ENCODE measurements at places on chromosomes 4 and X. TPM values are rescaled to one million over a fixed set of nuclear protein-coding genes. Genes with fewer than 3 reads are reported as not detected.

SPANXA1 gene
- not detected for total RNA-seq

PLAC1 gene
- not detected for total RNA-seq

GUCY1B1 gene
- total RNA-seq: 0.39 TPM

MUC7 gene
- not detected for total RNA-seq

ASIC5 gene
- not detected for total RNA-seq

XKRX gene
- total RNA-seq: 0.69 TPM

XAGE2 gene
- total RNA-seq: not detected

Measured in mammary microvascular endothelial cell (primary cell).